ENCODE measurements at places on chromosomes 5 and 9.

DNA sequence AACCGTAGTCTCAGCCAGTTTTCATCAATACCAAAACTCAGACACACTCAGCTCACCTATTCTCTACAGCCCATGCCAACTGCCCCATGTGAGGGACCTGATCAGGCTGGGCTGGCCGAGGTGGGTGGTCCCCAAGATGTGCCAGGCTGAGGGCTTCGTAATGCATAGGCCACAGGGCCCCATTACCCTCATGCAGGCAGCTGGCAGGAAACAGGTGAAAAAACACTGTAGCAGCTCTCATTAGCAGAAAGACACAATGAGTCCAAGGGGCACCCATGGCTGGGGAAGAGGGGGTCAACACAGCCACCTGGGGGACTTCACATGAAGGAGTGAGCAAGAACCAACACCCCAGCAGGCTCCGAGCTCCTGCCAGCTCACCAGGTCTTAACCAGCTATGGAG is 8.2 kb downstream of the IPPK start:
- DNase-seq = no peak

- DNase-seq = no peak
These were observed 8.3 kb downstream of the CDK5RAP2 start for GRCh38 chr9:120571443-120572257.

DNA sequence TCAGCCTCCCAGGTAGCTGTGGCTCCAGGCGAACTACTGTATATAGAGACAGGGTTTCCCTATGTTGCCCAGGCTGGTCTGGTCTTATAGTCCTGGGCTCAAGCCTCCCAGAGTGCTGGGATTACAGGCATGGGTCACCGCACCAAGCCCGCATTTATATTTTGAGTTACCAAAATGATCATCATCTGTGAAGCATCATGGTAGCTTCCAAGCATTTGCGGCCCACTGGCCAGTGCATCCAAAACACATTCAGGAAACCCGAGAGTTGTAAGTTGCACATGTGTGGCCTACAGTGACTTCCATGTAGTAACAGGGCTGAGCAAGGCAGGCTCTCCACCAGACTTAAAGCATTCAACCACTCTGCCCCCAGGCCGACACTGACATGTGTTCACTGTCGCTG is 2.3 kb downstream of the BRD3OS start:
- no peak for DNase-seq

- peak; percentile 80 for DNase-seq
These were observed 50.0 kb downstream of the TRIM32 start for GRCh38 chr9:116737152-116737546.

DNA sequence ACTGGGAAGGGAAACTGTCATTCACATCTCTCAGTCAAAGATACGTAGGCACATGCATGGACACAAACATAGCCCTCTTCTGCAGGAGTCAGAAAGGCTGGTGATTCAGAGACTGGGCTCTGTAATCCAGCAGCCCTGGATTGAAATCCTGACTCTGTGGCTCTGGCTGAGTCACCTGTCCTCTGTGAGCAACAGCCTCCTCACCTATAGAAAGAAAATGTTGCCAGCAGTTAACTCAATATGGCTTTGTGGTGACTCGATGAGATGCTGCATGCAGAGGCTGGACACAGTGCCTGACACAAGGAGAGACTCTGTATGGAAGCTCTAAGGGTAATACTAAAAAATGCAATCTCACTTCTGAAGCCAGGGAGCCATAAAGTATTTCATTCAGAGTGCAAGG is 23.9 kb upstream of the CDKN2AIPNL start:
- DNase-seq = no peak

DNA sequence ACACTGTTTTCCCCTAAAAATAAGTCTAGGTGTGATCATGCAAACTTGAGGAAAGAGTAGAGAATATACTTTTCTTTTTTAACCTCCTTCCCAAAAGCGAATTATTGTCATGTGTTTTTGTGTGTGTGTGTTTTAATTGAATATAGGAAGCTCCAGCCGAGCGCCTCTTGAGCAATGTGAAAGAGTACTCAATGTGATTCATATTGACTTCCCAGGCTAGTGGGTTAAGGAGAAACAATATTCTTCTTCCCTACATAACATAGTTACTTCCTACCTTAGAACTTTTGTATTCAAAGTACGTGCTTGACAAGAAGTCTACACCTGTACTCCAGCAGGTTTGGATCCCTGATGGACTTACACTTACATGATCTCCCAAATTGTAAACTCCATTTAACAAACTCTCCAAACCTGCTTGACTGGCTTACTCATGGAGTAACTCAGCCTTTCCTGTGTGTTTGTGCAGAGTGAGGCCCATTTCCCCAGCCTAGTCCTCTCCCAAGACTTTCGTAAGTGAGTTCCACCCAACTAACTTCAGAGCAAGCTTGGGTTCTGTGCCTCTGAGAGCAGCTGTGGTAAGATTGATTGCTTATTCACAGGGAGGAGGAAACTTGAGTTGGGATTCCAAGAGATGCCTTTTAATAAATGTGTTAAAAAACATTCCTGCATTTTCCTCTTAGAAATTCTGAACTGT is 9.3 kb downstream of the SLC28A3 start:
- no peak for DNase-seq

GRCh38 chr9:111099199-111100008 is 61.1 kb upstream of the LPAR1 start:
- DNase-seq = no peak

GRCh38 chr9:75198436-75198835 is 110.1 kb downstream of the OSTF1 start:
- no peak for DNase-seq

GRCh38 chr9:134943836-134944235 is 26.1 kb upstream of the FCN1 start:
- DNase-seq = no peak

GRCh38 chr5:53946405-53947100 is 363.8 kb downstream of the ARL15 start:
- no peak for DNase-seq

GRCh38 chr9:114674798-114675540 is 7.0 kb downstream of the TEX48 start:
- DNase-seq = no peak

- DNase-seq = no peak
These were observed 460.2 kb downstream of the ICE1 start for GRCh38 chr5:5882706-5883105.

GRCh38 chr5:154117930-154118329 is 72.6 kb upstream of the GALNT10 start:
- DNase-seq = no peak

GRCh38 chr9:114691046-114691955 is 9.3 kb upstream of the TEX48 start:
- DNase-seq = no peak

DNA sequence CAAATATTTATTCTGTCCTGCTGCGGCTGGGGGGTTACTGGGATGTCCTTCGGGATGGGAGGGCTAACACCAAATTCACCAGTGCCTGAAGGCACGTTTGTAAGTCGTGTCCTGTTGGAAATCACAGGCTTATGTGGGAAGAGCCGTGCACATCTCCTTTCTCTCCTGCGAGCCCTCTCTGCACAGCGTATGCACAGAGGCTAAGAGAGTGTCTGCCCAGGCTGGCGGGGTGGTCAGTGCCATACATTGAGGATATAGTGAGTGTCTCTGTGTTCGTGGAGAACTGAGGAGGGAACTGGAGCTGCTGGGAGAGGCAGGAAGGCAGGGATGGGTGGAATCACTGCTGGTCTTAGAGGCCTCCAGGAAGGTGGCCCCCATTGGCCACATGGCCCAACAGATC is 110.1 kb downstream of the WNK2 start:
- DNase-seq = no peak

DNA sequence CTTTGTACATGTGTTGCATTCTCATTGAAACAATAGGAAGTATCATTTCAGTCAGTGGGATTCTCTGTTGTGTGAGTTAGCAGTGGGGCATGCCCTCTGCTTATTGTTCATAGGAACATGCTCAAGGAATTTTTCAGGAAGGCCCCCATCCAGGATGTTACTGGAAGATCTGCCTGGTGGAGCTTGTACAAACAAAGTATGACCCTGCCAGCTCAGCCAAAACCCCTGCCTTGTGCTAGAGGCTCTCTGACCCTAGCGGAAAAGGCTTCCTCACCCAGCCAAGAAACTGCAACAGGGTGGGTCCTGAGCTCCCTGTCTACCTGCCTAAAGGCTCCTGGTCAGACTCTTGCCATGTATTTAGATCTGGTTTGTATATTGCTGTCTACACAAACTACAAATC is 43.2 kb downstream of the MRRF start:
- no peak for DNase-seq

DNA sequence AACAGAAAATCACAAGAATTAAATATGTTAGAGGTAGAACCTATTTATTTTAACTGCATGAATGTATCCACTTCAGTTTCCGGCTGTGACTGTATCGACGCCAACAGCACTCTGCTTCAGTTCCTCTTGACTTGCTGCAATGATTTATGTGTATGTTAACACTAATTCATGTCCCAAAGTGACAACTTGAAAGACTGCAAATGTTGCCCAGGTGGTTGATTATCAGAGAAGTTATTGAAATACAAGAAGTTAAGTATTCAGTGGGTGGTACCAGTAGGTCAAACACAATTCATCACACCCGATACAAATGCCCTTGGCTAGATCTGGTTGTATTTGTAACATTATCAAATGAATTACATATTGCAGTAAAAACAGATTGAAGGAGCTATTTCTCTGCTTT is 622.7 kb upstream of the CDH18 start:
- peak; percentile 34 for DNase-seq

DNA sequence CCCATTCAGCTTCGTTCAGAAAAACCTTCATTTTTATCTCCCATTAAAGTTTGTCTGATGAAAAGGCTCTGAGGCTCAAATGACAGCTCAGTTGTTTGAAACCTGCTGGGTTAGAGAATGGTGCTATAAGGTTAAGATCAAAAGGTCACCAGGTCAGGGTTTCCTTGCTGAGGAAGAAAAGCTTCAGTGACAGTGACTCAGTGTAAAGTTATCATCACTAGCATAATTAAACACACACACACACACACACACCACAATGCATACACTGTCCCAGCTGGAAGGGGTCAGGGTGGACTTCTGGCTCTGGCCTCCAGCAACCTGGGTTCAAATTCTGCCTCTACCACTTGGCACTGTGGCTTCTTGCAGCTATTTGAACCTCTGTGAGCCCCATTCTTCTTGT is 281.1 kb downstream of the DOCK8 start:
- DNase-seq = no peak

DNA sequence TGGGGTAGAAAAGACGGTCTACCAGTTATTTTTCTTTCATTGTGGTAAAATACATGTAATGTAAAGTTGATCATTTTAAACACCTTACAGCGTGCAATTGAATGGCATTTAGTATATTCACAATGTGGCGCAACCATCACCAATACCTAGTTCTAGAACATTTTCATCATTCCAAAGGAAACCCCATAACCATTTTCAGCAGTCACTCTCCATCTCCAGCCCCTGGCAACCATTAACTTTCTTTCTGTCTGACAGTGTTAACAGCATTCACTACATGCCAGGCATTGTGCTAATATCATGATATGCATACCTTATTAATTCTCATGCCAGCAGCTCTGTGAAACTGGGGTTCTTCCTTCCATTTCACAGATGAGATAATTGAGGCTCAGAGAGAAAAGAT is 32.0 kb downstream of the PTGS1 start:
- no peak for DNase-seq

DNA sequence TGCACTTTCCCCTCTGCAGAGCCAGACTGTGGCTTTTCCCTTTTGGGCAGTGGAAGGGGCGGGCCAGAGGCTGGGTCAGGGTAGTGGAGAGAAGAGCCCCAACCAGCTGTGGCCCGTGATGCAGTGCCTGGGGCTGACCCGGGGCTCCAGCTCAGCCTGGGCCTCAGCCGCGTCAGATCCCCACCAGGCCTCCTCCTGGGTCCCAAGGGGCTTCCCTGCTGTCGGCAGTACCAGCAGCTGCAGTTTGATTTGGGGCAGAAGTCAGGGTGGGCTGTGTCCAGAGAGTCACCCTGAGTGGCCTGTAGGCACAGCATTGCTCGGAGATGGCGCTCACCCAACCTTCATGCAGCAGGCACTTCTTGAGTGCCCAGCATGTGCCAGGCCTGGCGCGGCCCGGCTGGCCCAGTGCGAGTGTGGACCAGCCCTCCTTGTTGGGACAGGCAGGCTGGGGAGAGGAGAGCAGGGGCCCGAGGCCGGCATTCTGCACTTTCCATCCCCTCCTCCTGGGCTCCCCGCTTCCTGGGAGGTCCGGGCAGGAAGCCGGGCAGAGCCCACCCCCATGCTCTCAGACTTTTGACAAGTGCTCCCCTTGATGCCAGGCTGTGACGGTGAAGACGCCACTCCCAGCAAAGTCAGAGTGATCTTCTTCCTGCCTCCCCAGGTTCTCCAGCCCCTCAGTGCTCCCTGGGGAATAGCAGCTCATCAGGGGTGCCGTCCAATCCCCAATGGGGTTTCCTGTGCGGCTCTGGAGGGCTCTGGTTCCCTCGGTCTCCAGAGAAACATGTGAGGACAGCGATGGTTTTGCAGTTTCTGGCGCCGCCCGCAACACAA is 88.3 kb upstream of the COL5A1 start:
- DNase-seq = no peak

DNA sequence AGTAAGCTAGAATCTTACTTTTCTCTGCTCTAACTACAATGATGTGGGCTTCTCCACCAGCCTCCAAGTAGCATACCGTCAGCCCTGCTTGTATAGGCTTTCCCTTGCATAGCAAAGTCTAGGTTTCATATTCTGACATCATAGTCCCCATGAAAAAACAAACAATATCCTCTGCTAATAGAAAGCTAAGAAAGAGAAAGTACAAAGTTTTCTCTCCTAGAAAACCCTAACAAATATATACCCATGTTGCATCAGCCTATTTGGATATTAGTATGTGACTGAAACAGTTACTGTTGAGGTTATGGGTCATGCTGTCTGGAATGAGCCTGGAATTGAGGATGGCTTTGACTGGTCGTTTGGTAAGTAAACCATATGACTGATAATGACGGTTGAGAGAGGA is 1696.0 kb downstream of the MAT2B start:
- DNase-seq = no peak

DNA sequence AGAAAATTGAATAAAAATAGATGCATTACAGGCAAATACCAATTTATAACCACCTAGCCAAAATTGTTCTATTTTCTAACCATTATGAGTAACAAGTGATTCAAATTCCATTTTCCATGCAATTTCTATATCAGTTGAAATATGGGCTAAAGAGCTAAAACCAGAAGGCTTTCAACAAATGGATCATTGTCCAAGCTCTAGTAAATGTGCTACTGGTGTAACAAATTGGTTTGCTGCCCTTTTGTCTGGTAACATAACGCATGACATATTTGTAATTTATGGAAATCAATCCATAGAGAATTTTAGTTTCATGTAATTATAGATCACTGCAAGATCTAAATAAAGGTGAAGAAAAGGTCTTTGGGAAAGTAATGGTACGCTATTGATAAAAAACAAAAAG is 708.0 kb upstream of the GRAMD2B start:
- no peak for DNase-seq

DNA sequence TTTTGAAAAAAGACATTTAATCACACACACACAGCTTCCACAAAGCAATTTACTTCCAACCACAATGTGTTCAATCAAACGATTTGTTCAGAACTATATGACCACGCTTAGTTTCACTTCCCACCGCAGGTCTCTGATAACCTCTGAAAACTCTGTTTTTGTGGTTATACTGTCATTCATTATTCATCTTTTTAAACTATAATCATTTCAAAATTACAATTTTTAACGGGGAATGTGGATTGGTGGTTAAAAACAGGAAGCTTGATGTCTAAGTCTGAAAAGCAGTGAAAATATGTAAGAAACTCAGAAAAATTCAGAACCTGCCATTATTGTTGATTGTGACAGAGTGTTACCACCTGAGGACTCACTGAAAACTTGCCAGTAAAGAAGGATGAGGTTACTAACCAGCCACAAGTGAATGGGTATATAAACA is 12.7 kb upstream of the TMEM174 start:
- DNase-seq = no peak
